ENCODE measurements at places on chromosomes 3 and 15.
A peak's percentile ranks its signal among the peaks of the same experiment; 100 is the strongest.

GRCh38 chr3:79094654-79095053 is 673.1 kb downstream of the ROBO1 start:
- DNase-seq, result no peak

GRCh38 chr3:161550491-161551195 is 54.0 kb downstream of the OTOL1 start:
- no peak for DNase-seq

- DNase-seq, result no peak
Measured at GRCh38 chr3:39479701-39480414, 12.4 kb downstream of the MOBP start.

DNA sequence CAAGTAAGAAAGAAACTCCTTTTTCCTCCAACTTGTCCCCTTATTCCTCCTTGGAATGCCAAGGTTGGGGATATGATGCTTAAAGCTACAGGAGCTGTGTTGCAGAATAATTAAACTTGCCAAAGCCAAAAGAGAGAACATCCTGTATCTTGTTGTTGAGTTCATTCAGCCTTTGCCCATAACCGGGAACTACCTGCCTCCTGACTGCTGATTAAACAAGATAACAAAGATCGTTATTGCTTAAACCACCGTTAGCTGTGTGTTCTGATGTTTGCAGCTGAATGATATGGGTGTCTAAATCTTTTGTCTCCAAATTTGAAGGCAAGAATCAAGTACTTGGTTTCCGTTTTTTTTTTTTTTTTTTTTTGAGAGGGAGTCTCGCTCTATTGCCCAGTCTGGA is 61.5 kb downstream of the DPPA2 start:
- DNase-seq, result no peak

DNA sequence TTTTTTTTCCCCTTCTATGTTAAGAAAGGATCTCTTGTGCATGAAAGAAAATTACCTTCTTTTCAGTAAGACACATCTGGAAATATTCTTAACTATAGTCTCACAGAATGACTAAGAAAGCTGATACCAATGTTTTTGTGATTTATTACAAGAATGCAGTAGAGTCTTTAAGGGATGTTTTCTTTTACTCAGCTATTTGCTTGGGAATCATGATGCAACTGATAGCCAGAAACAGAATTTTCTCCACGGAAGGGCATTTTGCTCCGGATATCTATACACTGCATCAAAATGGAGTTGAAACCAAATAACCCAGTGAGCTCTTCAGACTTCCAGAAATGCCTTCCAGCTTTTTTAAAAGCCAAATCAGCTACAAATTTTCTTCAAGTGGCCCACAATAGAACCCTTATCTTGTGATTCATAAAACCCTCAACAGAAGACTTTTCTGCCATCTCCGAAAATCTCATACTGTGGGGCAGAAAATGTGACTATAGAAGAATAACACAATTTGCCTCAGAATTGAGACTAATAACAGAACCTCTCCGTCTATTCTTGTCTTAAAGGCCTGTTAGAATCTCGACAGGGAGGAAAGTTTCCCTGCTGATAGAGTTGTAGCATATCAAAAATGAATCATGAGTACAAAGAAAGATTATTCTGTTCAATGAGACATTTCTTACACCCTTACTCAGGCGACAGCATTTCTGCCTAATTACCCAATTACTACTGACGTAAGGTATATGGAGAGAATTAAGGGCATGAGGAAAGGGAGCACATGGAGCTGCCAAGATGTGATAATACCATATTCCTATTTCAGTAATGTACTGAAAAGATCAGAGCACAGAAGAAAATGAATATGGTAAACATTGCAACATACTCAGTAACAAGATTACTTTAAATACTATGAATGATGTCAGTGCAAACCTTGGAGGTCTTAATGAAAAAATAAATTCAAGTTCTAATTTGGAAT is 900.1 kb downstream of the ROBO1 start:
- DNase-seq, result peak; percentile 69
